ENCODE measurements at places on chromosomes 2 and 18.
A peak's percentile ranks its signal among the peaks of the same experiment; 100 is the strongest.

GRCh38 chr2:191688934-191689695, 11.2 kb downstream of the NABP1 start:
- DNase-seq: peak; percentile 99

DNA sequence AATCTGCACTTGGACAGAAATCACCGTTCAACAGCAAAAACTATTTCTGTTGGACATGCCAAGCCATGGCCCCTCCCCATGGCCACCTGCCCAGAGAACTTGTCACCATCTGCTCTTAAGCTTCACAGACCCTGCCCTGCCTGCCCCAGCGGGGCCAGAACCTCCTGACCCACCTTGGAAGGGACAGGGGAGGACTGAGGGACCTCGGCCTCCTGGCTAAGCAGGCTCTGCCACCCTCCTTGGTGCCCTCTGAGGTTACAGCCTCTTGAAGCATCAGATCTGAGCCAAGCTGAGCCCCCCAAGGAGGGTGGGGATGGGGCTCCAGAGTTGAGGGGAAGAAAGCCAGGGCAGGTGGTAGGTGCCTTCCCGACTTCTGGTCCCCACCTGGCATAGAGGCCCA, 6.5 kb downstream of the TEX261 start:
- DNase-seq: no peak

- DNase-seq: peak; percentile 57
These were observed 51.8 kb downstream of the WDR7 start for GRCh38 chr18:56702946-56703345.

- DNase-seq: no peak
These were observed 830.6 kb upstream of the POU3F3 start for GRCh38 chr2:104023306-104023705.

DNA sequence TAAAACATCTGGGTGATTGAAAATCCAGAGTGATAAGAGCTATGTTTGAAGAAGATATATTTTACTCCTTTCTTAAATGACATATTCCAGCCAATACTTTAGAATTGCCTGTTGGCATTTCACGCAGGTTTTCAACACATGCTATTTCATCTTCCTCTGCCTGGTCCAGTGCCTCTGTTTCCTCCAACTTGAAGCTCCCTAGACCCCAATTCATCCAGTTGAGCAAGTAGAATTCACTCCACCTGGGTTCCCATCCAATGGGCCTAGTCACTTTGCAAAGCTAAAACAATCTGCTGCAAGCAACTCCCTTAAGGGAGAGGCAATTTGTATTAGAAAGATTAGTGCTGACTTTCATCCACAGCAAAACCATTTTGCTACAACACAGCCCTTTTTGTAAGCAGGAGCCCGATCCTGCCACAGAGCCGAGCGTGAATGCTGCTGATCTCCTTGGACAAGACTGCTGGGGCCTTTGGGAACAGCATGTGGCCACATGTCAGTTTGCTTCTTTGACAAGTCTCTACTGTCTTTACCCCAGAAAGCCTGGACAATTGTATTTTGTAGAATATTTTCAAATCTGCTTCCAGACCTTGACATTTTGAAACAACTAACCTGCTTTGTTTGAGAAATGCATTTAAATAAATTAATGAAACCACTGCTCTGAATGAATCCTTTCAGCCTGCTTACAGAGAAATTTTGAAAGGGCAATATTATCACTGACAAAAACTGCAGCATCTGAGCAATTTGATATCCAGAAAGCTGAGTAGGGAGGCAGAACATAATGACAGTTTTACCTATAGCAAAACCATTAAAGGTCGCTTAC, 259.1 kb downstream of the TDRD15 start:
- no peak for DNase-seq

GRCh38 chr2:75560022-75560767, 544 bp downstream of the EVA1A start:
- DNase-seq: no peak

DNA sequence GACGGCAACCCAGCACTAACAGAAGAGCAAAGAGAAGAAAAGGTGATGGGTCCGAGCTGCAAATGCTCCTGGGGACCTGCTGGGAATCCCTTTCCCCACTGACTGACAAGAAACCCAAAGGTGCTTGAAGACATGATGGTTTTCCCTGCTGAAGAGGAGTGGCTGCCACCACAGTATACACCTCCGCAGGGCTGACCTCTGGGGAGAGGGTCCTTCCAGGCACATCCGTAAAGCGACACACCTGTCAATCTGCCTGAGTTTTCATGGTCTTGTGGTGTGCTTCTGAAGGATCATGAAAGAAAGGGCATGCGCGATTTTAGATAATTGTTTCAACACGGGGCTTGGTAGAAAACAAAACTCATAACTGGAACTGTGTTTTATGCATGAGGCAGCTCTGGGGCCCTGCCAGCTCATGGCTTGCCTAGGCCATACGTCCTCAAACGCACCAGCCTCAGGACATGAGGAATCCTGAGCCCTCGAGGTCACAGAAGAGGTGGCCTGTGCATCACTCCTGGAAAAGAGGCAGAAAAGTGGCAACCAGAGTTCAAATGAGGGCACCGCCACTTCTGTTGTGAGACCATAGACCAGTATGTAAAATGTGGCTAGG, 51.8 kb downstream of the SERTAD2 start:
- no peak for DNase-seq

GRCh38 chr2:134276381-134277172, 22.7 kb downstream of the MGAT5 start:
- peak; percentile 21 for DNase-seq

GRCh38 chr18:39805218-39805617, 2149.8 kb upstream of the PIK3C3 start:
- DNase-seq: no peak
